ENCODE measurements at places on chromosomes 6 and 20.

- no peak for DNase-seq
Measured at GRCh38 chr6:167208819-167209576, 51.2 kb upstream of the GPR31 start.

GRCh38 chr20:37379967-37380828 lies 34.3 kb downstream of the SRC start:
- no peak for DNase-seq

GRCh38 chr6:170028629-170029345 lies 262.1 kb downstream of the DLL1 start:
- DNase-seq = no peak

GRCh38 chr20:33790566-33790965 lies 20.6 kb upstream of the CHMP4B start:
- no peak for DNase-seq

- DNase-seq = no peak
Measured at GRCh38 chr6:160173806-160174527, 52.4 kb downstream of the SLC22A1 start.

GRCh38 chr6:156406099-156406498 lies 371.1 kb upstream of the ARID1B start:
- DNase-seq = no peak

DNA sequence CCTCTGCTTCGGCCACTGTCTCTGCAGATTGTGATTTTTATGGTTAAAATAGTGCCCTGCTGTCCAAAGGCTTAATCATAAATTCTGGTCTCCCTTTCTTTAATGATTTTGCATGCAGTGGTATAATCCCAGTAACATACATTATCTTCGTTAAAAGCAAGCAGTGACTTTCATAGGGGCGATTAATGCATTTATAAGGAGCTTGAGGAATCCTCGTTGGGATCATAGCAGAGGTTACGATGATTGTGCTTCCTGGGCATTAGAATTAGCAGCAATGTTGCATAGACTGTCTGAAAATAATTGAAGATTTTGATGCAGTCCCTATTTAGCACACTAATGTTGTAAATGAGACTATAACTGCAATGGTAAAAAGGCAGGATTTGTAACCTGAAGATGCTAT lies 181.3 kb downstream of the PRL start:
- no peak for DNase-seq

- DNase-seq = no peak
Measured at GRCh38 chr6:164731539-164731938, 577.9 kb downstream of the C6orf118 start.

DNA sequence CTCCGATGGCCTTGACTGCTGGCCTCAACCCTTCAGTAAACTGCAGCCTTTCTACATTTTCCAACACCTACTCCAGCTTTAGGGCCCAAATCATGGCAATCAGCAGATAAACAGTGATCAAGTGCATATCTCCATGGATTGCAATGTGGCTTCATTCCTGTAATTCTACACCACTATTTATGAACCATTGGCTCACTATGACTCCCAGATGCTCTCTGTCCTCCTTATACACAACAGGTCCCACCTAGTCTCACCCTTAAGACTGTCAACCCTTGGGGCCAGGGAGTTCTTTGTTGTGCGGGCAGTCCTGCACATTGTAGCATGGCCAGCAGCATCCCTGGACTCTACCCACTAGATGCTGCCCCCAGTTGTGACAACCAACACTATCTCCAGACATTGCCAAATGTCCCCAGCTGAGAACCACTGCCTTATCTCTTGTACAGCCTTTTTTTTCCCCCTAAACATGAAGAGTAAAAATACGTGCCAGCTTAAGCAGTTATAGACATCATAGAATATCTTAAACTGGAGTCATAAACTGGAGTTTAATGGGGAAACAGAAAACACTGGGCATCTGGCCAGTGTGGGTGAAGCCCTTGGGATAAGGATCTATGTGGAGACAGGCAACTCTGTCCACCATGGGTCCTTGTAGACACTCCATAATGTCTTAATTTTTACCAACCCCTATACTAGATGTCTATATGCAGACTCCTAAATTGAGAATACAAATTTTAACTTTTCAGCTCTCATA lies 21.1 kb downstream of the MRPL14 start:
- no peak for DNase-seq

GRCh38 chr20:9241721-9242427 lies 173.0 kb downstream of the PLCB4 start:
- no peak for DNase-seq
